ENCODE measurements at places on chromosomes 12 and 14. TPM values are rescaled to one million over a fixed set of nuclear protein-coding genes. Genes with fewer than 3 reads are reported as not detected.
A peak's percentile ranks its signal among the peaks of the same experiment; 100 is the strongest.

The CHD8 gene
- 31.9 TPM for total RNA-seq

DNA sequence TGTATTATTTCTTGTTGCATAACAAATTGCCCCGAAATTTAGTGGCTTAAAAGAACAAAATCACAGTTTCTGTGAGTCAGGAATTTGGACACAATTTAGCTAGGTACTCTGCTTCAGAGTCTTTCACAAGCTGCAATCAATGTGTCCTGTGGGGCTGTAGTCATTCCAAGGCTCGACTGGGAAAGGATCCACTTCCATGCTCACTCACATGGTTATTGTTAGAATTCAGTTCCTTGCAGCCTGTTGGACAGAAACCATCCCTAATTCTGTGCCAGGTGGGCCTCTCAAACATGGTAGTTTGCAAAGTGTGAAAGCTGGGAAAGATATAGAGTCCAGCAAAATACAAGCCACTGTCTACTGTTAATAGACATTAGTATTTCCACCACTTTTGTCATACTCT, 59.7 kb upstream of the ARID2 start:
- peaks cover 19% of the 10 kb centered on the region for H3K4me1 ChIP-seq
- H3K36me3 ChIP-seq, result no peaks in the 10 kb centered on the region
- DNase-seq, result no peak
- no peaks in the 10 kb centered on the region for H3K27me3 ChIP-seq
- H3K27ac ChIP-seq, result no peak overlapping the region
- H3K4me3 ChIP-seq, result no peak overlapping the region

GRCh38 chr12:19841451-19841850, 402.2 kb downstream of the AEBP2 start:
- no peak overlapping the region for H3K27ac ChIP-seq
- no peaks in the 10 kb centered on the region for H3K4me1 ChIP-seq
- DNase-seq, result no peak
- no peaks in the 10 kb centered on the region for H3K36me3 ChIP-seq

DNA sequence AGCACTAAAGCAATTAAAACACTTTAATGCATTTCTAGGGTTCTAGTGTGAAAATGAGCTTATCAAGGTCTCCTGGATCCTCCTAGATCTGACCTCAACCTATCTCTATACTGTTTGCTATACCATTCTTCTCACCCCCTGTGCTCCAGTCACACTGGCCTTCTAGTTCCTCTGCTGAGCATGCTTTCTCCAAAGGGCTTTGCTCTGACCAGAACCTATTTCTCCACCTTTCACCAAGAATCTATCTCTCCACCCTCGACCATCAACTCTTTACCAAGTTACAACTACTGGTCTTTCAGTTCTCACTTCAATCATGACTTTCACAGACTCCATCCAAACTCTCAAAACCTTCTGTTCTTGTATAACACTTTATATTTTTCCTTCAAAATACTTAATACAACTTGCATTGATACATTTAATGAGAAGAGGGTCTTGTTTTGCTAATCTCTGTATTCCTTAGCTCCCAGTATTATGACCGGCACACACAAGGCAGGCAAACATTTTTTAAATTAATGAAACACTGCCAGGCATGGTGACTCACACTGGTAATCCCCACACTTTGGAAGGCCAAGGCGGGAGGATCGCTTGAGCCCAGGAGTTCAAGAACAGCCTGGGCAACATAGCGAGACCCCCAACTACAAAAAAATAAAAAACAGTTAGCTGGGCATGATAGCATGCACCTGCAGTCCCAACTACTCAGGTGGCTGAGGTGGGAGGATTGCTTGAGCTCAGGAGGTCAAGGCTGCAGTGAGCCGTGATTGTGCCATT, 22.8 kb downstream of the PPP1R12A start:
- no peaks in the 10 kb centered on the region for H3K4me1 ChIP-seq
- no peak for DNase-seq
- H3K36me3 ChIP-seq, result no peaks in the 10 kb centered on the region
- no peaks in the 10 kb centered on the region for H3K27me3 ChIP-seq
- H3K27ac ChIP-seq, result no peak overlapping the region
- no peak overlapping the region for H3K4me3 ChIP-seq

DNA sequence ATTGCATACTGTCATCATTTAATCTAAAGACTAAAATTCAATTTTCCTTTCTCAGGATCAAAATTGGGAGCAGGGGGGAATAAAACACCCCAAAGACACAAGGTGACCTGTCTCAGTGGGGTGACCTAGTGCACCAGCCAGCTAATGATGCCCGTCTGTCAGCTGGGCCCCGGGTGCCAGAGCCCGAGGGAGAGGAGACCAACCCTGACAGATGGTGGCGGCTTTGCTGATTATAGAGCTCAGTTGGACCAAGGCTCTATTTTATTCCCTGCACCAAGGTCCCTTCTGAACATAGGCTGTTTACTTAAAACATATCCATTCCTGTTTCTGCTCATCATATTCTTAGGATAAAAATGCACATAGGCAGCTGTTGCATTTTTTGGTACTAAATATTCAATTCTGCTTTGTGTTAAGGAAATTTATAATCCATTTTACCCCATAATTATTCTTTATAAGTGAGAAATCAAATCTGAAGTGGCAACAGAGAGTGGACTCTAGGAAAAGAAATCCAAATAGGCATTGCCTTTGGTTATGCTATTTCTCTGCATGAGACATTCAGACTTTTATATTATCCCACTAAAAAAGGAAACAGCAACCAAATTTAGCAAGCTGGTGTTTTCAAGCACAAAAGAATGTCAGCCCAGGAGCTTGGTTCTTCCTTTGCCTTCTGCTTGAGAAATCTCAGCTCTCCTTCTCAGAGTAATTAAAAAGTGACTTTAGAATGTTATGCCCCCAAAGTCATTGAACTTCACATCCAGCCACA, 96.8 kb upstream of the IFNG-AS1 start:
- no peaks in the 10 kb centered on the region for H3K27me3 ChIP-seq
- no peaks in the 10 kb centered on the region for H3K36me3 ChIP-seq
- no peaks in the 10 kb centered on the region for H3K4me1 ChIP-seq

DNA sequence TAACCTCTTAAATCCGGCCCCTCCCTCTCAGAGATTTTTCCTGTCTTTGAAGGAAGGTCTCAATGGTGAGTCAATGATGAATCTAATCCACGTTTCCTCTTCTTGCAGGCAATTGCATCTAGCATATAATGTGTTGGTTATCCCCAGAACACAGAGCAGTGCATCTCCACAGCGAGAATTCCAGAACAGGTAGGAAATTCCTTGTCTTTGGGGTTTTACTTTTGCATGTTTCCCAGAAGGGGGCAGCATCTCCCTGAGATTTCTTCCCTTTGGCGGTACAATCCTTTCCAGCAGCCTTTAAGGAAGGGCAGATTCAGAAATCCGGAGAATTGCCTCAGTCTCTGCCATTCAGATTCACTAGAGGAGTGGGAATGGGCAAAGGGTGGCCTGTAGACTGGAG, 128.0 kb downstream of the KCNA5 start:
- H3K4me3 ChIP-seq, result no peak overlapping the region
- peaks cover 16% of the 10 kb centered on the region for H3K4me1 ChIP-seq
- no peaks in the 10 kb centered on the region for H3K36me3 ChIP-seq
- no peak overlapping the region for H3K27ac ChIP-seq

DNA sequence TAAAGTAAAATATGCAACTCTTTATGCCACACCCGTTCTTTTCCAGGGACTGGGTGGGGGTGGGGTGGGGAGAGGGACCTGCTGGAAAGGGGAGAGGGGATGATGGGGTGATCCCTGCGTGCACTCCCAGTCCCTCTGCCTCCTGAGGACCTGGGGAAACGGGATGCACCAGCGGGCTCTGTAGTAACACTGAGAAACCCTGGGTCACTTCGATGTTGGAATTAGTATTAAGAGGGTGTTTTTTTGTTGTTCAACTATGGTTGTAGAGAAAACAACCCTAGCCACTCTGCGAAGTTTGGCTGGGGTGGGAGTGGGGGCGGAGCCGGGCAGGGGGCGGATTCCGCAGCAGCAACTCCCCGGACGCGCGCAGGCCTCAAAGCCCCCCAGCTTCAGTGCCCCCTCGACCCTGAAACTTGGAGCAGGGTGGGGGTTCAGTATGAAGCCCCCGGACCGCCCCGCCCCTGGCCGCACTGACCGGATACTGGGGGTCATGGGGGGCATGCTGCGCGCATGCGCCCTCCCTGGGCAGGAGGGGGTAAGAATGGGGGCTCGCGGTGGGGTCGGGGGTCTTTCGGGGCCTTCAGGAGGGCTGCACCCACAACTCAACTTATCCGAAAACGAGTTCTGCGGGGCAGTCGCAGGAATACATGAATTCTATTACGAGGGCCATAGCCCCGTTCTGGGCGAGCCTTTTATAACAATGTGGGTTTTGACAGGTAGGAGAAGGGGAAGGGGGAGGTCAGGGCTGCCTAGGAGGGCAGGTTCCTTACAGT, 1.3 kb upstream of the ARHGEF25 start:
- H3K4me3 ChIP-seq, result peak overlapping the region; percentile 82
- H3K4me1 ChIP-seq, result no peaks in the 10 kb centered on the region
- no peaks in the 10 kb centered on the region for H3K36me3 ChIP-seq
- H3K27ac ChIP-seq, result peak overlapping the region; percentile 87
- H3K27me3 ChIP-seq, result no peaks in the 10 kb centered on the region

- no peaks in the 10 kb centered on the region for H3K27me3 ChIP-seq
- DNase-seq, result no peak
- H3K36me3 ChIP-seq, result no peaks in the 10 kb centered on the region
- H3K4me3 ChIP-seq, result no peak overlapping the region
These were observed 102.8 kb upstream of the FGD4 start for GRCh38 chr12:32296567-32296966.

DNA sequence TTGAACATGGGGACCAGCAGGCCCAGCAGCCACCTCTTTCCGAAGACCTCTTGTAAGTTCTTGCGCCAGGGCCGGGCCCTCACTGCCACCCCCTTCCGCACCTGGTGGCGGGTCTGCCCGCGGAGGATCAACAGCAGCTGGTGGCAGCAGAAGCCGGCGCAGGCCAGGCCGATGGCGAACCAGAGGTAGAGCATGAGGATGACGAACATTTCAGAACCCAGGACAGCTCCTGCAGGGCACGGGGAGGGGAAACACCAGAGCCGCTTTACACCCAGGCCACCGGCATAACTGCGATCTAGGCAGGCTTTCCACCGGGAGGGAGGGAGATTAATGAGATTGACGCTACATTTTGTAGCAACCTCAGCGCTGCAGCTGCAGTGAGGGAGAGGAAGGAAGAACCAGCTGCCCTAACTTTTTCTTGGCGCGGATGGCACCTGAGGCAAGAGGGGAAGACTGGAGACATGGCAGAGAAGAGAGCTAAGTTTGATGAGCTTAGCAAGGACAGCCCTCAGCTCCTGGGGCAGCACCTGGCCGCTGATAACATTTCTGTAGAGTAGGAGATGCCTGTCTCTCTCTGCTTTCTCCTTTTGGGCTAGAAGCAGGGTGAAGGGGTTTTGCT, 7.8 kb downstream of the ZDHHC22 start:
- no peak for DNase-seq
- no peaks in the 10 kb centered on the region for H3K4me1 ChIP-seq
- H3K36me3 ChIP-seq, result no peaks in the 10 kb centered on the region
- H3K27me3 ChIP-seq, result no peaks in the 10 kb centered on the region
- H3K4me3 ChIP-seq, result no peak overlapping the region

DNA sequence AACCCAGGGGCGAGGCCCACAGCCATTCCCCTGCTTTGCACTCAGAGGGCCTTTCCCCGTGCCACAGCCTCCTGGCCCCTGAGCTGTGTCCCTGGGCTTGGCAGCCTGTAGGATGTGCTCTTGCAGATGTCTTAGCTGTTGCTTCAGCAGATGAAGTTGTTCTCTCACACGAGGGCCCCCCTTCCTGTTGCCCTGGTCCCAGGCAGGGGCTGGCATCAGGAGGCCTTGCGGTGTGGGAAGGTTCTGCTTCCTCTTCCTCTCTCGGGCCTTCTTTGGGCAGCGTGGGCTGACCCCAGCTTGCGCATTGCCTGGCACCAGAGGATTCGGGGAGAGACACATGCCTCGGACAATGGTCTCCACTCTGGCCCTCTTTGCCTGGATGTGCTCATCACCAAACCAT, 12.7 kb downstream of the PROX2 start:
- no peak overlapping the region for H3K4me3 ChIP-seq
- peaks cover 6% of the 10 kb centered on the region for H3K4me1 ChIP-seq
- no peaks in the 10 kb centered on the region for H3K36me3 ChIP-seq
- no peak overlapping the region for H3K27ac ChIP-seq

DNA sequence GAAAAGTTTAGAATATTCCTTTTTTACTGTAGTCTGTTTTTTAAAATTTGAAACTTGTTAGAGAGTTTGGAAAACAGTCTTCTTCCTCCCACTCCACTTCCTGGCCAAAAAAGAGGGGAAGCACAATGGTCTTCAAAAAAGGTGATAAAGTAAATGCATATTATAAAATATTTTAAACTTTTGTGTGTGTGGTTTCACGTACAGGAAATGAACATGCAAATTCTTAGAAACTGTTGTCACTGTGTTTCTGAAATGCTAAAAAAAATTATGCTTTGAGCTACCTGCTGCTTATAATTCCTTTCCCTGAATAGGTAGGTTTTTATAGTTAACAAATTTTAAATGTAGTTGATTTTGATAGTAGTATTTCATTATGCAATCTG, 2.9 kb downstream of the FGFR1OP2 start:
- H3K36me3 ChIP-seq, result no peaks in the 10 kb centered on the region
- H3K4me1 ChIP-seq, result peaks cover 48% of the 10 kb centered on the region
- H3K4me3 ChIP-seq, result no peak overlapping the region
- H3K27ac ChIP-seq, result no peak overlapping the region

GRCh38 chr12:31570880-31571279, 20.1 kb downstream of the DENND5B start:
- no peak for DNase-seq
- no peaks in the 10 kb centered on the region for H3K36me3 ChIP-seq
- H3K4me3 ChIP-seq, result no peak overlapping the region
- no peak overlapping the region for H3K27ac ChIP-seq

GRCh38 chr12:13027032-13027431, 17.1 kb upstream of the FAM234B start:
- no peak for DNase-seq
- no peak overlapping the region for H3K4me3 ChIP-seq
- H3K27ac ChIP-seq, result no peak overlapping the region
- H3K27me3 ChIP-seq, result no peaks in the 10 kb centered on the region
- no peaks in the 10 kb centered on the region for H3K36me3 ChIP-seq
- no peaks in the 10 kb centered on the region for H3K4me1 ChIP-seq

DNA sequence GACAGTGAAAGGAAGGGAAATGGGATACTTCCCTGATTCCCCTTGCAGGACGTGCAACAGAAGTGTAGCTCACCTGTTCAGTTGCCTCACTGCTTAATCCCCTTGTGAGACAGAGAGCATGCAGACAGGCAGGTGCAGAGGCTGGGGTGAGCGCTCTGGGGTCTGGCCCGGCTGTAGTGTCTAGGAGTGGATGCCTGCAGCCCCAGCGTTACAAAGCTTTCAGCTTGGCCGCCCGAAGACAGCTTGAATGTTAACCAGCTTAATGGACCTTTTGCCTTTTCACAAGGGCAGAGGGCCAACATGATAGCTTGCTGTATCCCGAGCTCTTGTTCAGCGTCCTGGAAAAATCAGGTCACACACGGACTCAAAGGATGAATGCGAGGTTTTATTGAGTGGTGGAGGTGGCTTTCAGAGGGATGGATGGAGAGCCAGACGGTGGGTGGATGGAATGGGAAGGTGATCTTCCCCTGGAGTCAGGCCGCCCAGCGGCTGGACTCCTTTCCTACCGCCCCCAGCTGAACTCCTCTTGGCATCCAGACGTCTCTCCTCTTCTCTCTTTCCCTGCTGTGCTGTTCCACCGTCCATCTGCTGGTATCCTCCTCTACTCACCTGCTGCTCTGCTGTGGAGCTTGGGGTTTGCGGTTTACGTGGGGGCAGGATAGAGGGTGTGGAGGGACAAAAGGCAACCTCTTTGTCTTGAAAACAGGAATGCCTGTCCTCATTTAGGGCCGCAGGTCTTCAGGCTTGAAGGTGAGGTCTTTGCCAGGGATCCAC, 86.2 kb upstream of the RESF1 start:
- no peak overlapping the region for H3K27ac ChIP-seq
- DNase-seq, result peak; percentile 55
- H3K4me3 ChIP-seq, result no peak overlapping the region
- no peaks in the 10 kb centered on the region for H3K27me3 ChIP-seq

GRCh38 chr12:59737725-59738463, 142.1 kb downstream of the SLC16A7 start:
- peaks cover 13% of the 10 kb centered on the region for H3K4me1 ChIP-seq
- H3K27me3 ChIP-seq, result no peaks in the 10 kb centered on the region
- no peak overlapping the region for H3K27ac ChIP-seq

All from right atrium auricular region (tissue), 2 donors.